Sciatic nerve (tissue), 2 donors: ENCODE measurements at places on chromosomes 16 and 17. TPM values are rescaled to one million over a fixed set of nuclear protein-coding genes. Genes with fewer than 3 reads are reported as not detected.

DNA sequence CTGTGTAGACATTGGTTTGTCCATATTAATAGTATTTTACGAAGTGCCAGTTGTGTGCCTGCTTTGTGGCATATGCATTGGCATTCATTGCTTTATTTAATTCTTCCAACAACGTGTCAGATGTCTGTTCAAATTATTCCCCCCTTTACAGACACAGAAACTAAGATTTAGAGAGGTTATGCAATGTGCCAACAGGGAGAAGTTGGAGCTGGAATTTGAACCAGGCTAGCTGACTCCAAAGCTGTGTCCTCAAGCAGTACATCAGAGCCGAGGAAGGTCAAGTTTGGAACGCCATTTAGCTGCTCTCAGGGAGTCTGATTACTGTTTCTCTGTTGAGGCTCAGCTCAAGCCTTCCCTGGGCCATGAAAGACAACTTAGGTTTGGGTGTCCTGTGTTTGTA, 232.3 kb downstream of the WWOX start:
- no peak for DNase-seq

DNA sequence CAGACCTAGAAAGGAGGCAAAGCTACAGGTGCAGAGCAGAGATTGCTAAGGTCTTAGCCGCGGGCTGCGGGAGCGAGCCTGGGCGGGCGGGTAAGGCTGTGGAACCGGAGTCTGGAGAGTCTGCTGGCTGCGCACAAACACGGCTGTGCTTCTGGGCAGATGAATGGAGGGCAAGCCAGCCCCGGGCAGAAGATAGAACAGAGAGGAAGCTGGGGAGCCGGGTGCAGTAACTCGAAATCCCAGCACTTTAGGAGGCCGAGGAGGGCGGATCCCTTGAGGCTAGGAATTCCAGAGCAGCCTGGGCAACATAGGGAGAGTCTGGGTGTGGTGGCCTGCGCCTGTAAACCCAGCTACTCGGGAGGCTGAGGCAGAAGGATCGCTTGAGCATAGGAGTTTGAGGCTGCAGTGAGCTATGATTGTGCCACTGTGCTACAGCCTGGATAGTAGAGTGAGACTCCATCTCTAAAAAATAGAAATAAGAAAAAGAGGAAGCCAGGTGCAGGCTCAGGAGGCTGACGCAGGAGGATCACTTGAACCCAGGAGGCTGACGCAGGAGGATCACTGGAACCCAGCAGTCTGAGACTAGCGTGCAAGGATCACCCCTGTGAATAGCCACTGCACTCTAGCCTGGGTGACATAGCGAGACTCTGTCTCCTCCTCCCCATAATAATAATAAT, 56.3 kb downstream of the PITPNC1 start:
- DNase-seq, result no peak

The ABAT gene
- 24.2 TPM for total RNA-seq

DNA sequence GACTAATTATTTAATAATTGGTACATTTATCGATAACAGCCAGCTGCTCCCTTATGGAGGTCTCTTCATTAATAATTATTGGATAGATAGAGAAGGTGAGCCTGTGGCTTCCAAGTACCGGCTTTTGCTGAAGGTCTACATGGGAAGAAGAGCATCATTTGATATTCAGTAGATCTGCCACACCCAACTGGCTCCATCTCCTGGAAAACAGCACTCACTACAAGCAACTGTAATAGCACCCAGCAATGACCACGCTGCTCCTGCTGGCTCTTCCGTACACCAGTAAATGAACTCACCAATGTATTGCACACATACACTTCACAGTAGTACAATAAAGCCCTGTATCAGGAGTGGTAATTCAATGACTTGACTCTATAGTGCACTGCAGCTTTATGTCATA, 19.5 kb downstream of the MARVELD3 start:
- no peak for DNase-seq

- DNase-seq, result no peak
Observed at GRCh38 chr17:44982113-44982702, 14.1 kb upstream of the C1QL1 start.

DNA sequence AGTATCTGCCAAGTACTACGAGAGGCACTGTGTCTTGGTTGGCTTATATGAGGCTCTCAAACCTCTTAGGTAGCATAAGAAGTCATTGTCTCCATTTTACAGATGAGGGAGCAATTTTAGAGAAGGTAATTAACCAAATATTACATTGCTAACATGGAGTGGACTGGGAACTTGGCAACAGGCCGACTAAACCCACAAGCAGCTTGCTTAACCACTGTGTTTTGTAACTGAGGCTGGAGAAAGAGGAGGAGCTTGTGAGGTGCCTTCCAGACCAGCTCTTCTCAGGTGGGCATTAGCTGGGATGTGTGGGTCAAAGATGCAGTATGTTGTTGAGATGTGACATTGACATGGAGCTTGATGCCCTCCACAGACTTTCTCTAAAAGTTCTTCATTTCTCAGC, 835.6 kb upstream of the RBFOX1 start:
- DNase-seq, result no peak

DNA sequence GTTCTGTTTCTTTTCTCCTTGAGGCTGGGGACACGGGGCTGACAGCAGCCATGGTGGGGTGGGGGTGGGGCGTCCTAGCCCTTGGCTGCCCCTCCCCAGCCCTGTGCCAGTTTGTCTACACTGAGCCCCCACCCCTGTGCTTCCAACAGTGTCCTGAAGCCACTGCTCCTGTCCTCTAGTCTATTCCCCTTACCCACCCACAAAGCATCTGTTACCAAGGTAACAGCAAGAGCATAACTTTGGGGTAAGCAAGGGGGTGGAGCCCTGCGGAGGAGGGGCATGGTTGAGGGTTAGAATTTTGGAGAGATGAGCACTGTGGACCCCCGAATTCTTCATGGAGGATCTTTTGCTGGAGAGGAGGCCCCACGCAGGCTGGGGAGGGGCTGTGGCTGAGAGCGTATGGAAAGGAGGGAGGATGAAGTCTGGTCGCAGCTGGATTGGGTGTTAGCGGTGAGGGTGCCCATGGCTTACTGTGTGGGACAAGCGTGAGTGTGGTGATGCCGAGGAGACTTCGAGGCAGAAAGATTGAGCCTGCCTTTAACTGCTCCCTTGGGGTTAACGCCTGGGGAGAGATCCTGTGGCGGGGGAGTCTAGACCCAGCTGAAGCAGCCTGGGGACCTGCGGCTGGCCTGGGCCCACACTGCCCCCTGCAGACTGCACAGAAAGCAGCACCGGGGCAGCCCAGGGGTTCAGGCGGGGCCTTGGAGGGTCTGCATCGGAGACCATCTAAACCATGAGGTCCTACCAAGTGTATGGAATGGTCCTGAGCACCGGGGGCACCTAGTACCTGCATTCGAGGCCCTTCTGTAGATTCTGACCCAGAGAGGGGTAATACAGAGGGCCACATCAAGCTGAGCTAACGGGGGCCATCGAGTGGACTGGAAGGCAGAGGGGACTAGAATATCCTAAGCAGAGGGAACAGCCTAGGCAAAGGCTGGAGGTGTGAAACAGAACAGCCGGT, 6.1 kb upstream of the STAC2 start:
- DNase-seq, result no peak

DNA sequence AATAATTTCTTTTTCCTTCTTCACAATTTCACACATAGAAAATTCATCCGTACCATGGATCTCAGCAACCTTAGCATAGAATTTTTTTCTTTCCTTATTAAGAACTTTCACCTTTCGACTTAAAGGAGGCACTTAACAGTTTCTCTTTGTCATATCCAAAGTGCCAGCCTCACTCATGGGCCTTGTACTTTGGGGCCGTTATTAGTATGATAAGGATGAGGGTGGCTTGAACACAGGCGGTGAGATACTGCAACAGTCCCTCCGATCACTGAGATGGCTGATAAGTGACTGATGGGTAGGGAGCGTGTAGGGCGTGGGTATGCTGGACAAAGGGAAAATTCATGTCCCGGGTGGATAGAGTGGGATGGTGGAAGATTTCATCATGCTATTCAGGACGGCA, 85.3 kb downstream of the OR1D5 start:
- no peak for DNase-seq

DNA sequence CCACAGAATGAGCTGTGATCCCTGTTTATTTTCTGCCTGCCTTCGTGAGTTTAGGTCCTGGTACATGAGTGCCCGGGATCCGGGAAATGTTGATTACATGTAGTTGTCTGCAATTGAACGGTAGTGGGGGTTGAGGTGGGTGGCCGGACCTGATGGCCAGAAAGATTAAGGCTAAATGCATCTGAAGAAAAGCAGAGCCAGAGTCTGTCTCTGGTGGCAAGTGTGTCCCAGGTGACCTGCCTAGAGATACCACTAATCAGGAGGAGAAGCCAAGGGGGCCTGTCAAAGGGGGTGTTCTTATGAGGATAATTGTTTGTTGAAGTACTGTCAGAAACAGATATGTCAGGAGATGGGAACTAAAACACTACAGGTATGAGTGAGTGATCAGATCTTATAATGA, 154.0 kb upstream of the ASIC2 start:
- DNase-seq, result no peak

DNA sequence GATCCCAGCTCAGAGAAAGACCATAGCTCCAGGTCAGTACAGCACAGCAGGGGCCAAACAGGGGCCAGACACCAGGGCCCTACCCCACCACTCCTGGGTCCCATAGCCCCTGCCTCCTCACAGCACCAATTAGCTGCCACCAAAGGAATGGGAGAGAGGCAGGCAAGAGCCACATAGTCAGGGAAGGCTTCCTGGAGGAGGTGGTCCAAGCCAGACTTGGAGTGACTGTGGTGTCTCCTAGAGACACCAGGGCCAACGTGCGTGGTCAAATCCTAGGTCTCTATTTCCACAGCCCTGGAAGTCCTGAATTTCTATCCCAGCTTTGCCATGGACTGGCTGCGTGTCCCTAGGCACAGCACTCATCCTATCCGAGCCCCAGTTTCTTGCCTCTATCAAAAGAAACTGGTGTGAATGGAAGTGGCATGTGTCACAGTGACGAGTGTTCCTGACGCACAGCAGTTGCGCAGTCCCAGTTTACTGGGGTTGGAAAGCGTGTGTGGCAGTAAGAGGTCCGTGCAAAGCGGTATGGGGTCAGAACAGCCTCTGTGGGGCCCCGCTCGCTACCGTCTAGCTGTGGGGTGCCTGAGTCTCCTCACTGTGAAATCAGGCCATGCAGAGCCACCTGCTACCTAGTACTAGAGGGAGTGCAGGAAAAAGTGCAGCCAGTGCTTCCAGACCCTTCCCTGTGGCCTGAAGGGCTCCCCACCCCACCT, 23.5 kb downstream of the KCNJ12 start:
- DNase-seq, result no peak

- no peak for DNase-seq
Observed at GRCh38 chr17:48438516-48439061, 8.6 kb upstream of the SKAP1 start.

DNA sequence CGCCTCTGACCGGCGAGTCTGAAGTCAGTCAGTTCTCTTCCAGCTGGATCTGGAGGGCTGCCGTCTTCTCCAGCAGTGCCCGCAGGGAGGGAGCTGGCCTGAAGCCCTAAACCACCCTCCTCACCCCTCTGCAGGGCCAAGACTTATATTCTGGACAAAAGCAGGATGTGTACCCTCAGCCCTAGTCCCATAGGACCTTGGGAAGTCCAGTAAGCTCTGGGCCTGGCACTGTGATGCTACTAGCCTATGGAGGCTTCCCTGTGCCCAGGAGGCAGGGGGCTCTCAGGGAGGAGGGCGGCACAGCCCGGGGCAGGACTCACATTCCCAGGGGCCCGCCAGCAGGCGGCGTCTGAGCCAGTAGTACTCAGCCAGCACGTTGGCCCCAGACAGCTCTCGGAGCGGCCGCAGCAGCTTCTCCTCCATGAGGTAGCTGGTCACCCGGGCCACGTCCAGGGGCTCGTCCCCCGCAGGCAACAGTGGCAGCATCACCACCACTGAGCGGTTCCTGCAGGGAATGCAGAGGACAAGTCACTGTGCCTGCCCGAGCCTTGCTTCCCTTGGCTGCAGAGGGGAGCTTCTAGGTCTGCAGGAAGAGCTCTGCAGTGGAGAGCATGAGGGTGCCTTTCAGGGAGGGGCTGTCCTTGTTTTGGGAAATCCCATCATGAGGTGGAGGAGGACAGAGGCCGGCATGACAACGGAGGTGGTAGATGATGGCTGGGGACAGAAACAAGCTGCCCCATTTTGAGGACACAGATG, 41.7 kb downstream of the RMI2 start:
- DNase-seq, result no peak

The XAF1 gene
- total RNA-seq, result 67.4 TPM

- no peak for DNase-seq
Observed at GRCh38 chr16:60478810-60479209, 1557.4 kb downstream of the CDH8 start.

- no peak for DNase-seq
Observed at GRCh38 chr16:57759131-57759530, 23.6 kb downstream of the KATNB1 start.

The PHOSPHO1 gene
- 6.2 TPM for total RNA-seq

The PRR15L gene
- not detected for total RNA-seq

The TEX14 gene
- 0.76 TPM for total RNA-seq

- no peak for DNase-seq
Observed at GRCh38 chr16:85987750-85988078, 88.8 kb downstream of the IRF8 start.

GRCh38 chr17:80095844-80096475, 5.4 kb upstream of the GAA start:
- no peak for DNase-seq

DNA sequence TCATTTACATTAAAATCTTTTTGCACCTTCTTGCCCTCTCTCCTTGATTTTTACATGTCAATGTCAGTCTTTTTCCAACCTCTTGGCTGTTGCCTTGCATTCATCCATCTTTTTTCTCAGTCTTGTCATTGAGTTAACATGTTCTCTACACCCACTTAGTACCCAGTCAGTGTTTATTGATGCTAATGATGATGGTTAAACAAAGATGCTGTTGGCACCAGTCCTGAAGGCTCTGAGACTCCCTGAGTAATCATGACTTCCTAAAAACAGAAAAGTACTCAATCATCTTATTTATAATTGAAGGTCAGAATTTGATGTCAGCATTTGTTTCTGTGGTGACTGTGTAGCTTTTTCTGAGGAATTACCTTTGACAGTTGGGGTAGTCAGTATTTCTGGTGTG, 104.5 kb downstream of the NLK start:
- no peak for DNase-seq

DNA sequence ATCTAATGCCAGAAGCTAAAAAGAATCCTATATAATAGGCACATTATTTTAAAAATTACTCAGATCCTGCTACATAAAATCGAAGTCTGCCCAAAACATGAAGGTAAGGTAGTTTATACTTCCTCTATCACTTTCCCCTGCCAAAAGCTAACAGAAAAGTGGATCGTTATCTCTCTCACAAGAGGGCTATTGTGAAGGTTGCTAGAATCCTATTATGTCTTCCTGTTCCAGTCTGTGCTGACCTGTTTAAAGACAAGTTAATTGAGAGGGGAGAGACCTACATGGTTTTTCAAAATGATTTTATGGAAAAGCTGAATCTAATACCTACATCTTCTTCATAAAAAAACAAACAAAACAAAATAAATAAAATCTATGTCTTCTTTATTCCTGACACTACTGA, 1410.9 kb upstream of the CDH8 start:
- no peak for DNase-seq

- no peak for DNase-seq
Observed at GRCh38 chr17:80164185-80164584, 5.6 kb upstream of the CARD14 start.
